ENCODE measurements at places on chromosomes 1 and 21.

- no peak for DNase-seq
Measured at GRCh38 chr1:34477632-34478141, 277.2 kb upstream of the GJB5 start.

- DNase-seq, result no peak
Measured at GRCh38 chr1:6519935-6520671, 28.6 kb upstream of the PLEKHG5 start.

DNA sequence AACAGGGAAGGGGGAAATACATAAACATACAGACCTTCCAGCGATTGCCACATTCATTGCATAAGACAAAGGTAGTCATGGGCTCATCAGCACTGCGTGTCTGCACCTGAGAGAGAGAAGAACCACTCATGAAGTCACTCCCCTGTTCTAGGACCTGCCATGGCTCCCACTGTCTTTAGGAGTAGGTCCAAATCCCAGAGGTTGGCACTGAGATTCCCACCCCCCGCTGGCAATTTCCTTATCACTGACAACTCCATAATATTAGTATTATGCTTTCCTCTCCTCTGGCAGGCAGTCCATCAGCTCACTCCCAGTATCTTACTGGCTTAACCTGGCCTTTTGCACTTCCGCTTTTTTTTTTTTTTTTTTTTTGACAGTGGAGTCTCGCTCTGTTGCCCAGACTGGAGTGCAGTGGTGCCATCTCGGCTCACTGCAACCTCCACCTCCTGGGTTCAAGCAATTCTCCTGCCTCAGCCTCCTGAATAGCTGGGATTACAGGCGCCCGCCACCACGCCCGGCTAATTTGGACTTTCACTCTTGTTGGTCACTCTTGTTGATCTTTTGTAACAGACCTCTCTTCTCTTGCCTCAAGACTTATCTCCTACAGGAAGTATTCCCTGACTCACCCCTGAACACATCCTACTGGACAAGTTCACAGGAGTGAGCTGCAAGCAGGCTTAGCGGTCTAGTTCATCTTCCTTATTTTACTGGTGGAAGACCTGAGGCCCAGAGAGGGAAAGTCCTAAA lies 14.8 kb upstream of the ZNF436 start:
- DNase-seq, result no peak

DNA sequence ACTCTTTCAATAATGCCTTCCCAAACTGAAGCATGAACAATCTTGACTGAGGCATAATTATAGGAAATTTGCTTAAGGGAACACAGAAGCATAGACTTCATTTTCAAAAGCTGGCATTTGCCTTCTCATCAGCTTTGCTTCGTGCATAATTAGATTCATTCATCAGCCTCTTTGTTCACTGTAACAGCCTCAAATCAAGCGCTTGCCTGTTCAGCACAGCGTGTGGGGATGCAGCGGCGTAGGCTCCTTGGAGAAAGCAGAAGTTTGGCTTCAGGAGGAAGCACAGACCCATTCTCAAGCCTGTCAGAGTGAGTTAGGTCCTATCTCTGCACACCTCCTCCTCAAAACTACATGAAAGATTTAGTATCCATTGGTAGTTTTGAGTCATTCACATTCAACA lies 246.4 kb upstream of the MAP1LC3C start:
- DNase-seq, result no peak

- no peak for DNase-seq
Measured at GRCh38 chr1:55848906-55849305, 633.7 kb upstream of the USP24 start.

GRCh38 chr1:180247061-180247460 lies 17.0 kb downstream of the LHX4 start:
- DNase-seq, result no peak

DNA sequence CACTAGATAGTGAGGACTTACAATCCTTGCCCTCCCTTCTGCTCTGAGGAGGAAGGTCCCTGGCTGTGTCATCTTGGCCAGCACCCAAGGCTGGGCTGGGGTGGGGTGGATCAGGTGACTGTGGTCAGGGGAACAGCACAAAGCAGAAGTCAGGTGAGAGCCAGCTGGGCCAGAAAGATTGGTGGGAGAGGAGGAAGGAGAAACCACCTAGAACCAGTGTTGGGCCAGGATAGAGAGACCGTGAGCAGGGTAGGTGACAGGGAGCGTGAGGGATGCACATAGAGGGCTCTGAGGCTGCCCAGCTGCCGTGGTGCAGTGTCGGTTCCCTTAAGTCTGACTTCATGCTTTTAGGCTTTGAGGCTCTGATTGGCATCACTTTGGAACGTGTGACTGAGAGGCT lies 22.7 kb downstream of the NCF2 start:
- peak; percentile 43 for DNase-seq

- DNase-seq, result no peak
Measured at GRCh38 chr1:7149080-7149838, 364.0 kb downstream of the CAMTA1 start.

- DNase-seq, result no peak
Measured at GRCh38 chr1:187038784-187039183, 210.0 kb downstream of the PLA2G4A start.

- DNase-seq, result peak; percentile 60
Measured at GRCh38 chr1:6745073-6745472, 40.2 kb upstream of the CAMTA1 start.

- DNase-seq, result no peak
Measured at GRCh38 chr1:91015358-91015780, 6.5 kb downstream of the ZNF644 start.

DNA sequence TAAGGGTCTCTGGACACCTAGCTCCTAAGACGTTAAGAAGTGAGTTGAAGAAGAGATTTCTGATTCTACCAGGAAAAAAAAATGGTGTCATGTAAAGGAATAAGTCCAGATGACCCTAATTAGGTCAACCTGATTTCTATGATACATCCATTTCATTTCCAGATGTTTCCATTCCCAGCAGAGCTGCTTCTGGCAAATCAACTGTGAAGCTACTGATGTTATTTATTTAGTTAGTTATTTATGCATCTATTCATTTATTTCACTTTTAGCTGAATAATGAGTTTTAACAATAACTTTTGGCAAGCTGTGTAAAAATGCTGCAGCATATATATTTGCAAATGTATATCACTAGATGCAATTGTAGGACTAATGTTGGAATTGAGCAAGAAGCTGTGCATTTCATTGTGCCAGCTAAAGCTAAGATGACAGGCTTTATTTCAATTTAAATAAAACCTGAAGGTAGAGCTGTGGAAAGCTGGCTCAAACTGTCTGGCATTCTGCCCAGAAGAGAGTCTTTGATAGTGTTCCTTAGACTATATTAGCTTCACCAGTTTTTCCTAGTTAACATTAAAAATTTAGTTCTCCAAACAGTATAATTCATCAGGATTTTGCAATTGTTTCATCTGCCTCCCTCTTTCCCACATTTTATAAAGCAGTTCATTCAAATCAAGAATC lies 1164.4 kb upstream of the ADGRL4 start:
- DNase-seq, result no peak

GRCh38 chr1:8136766-8137165 lies 110.7 kb upstream of the ERRFI1 start:
- no peak for DNase-seq

DNA sequence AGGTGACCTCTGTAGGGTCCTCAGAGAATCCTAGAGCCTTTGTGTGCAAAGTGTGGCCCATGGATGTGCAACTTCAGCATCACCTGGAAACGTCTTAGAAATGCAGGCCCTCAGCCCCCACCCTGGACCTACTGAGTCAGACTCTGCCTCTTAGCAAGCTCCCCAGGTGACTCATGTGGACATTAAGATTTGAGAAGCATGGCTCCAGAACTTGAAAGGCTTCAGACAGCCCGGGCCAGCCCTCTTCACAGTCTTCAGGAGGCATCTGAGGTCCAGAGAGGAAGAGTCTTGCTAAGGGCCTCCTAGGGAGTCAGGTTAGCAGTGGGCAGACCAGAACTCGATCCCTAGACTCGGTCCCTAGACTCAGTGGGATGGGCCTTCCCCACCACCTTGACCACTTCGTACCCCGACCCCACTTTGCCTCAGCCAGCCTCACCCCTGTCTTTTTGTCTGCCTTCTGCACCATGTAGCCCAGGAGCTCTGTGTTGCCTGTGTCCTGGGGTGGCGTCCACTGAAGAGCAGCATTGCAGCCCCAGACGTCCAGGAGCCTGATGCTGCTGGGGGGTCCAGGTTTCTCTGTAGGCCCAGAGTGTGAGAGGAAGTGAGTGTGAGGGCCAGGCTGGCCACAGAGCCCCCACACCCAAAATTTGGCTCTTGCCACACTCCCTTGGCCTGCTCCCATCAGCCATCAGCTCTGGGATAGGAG lies 4.8 kb downstream of the MYBPH start:
- no peak for DNase-seq

DNA sequence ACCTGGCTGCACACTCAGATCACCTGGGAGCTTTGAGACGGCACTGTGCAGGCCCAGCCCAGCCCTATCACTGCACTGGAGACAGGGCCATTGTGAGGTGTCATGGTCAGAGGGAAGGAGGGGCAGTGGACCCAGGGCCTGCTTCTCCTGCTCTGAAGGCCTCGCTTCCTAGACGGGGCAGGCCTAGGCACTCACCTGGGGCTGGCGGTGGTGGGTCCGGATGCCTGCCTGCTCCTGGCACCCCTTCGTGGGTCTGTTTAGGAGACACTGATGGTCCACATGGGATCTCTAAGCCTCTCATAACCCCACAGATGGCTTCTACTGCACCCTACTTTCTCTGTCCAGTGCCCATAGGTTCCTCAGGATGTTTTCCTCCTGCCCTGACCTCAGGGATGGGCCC lies 230.9 kb downstream of the MATN1 start:
- no peak for DNase-seq

- DNase-seq, result no peak
Measured at GRCh38 chr1:165451691-165452090, 6.8 kb upstream of the RXRG start.

- no peak for DNase-seq
Measured at GRCh38 chr1:157131281-157131680, 6.9 kb downstream of the ETV3 start.

GRCh38 chr21:16708101-16708835 lies 804.6 kb upstream of the CXADR start:
- no peak for DNase-seq

- no peak for DNase-seq
Measured at GRCh38 chr1:119740896-119741780, 27.6 kb downstream of the HMGCS2 start.

DNA sequence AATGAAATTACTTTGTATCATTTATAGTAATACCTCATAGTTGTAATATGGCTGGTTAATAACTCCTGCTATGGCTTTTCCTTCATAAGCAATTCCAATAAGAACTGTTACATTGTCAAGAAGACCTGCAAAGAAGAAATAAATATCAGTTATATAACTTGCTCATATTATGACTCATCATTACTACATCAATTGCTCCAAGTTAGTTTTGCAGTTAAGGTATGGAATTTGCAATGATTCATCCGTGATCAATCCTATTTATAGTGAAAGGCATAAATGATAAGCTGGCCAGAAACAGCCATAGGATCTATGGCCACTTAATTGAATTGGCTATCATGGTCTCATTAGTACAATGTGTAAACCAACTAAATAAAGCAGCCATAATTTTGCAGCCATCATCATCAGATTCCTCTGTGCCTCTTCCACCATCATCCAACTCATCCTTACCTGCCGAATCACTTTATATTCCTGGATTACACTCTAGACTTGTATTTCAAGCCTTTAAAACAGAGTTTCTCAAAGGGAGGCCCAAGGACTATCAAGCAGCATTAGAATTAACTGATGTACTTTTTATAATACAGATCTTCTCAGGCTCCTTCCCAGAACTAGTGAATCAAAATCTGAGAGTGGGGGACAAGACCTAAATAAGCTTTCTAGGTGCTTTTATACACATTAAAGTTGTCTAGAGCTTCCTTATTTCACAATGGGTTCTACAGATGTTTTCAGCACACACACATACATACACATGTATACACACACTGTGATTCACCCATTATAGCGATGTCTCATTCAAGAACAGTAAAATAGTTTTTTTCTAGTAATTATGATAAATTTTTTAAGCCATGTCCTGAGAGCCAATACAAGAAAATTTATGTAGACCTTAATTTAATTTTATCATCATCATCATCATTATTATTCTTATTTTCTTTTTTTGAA lies 21.2 kb upstream of the EPRS1 start:
- DNase-seq, result no peak

- DNase-seq, result no peak
Measured at GRCh38 chr1:234684856-234685255, 74.9 kb upstream of the IRF2BP2 start.

DNA sequence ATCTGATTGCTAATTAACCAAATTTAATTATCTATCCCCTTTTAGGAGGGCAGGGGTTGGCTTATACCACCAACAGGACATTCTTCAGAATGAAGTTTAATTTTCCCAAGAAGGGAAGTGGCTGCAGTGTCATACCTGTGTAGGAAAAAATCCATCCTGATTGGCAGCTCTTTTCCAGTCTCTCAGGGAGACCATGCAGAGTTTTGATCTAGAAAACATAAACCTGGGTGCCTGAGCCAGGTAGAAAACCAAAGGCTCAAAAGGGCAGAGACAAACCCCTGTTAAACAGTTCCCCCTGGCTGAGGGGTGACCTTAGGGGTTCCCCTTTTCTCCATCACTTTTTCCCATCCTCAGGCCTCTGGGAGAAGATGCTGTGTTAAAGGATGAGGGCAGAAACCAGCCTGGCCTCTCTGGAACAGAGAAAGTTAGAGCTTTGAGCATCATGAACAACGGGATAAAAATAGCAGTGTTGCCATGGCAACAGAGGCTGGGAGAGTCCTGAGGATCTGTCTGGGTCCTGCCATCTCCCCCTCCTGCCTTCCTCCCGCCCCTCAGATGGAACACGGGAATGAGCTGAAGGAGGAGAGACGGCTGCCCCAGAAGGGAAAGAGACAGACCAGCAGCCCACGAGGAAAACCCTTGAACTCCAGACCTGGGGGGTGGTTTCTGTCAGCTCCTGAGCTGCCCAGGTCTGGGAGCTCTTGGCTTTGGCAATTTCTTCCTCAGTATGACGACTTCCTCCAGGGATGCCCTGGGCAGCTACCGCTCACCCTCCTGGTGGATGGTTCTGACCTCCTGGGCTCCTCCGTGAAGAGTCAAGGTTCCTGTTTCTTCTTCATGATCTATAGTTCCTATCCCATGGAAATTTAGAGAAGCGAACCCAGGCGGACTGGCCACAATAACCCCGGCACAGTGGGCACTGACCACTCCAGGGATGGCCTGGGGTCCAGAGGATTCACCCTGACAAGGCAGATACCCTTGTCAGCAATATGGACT lies 14.0 kb upstream of the LEMD1 start:
- no peak for DNase-seq

- DNase-seq, result no peak
Measured at GRCh38 chr1:22323141-22323845, 128.4 kb upstream of the ZBTB40 start.

GRCh38 chr1:18948913-18949685 lies 7.4 kb downstream of the IFFO2 start:
- no peak for DNase-seq
